ENCODE measurements at places on chromosomes 3 and 15. TPM values are rescaled to one million over a fixed set of nuclear protein-coding genes. Genes with fewer than 3 reads are reported as not detected.

DNA sequence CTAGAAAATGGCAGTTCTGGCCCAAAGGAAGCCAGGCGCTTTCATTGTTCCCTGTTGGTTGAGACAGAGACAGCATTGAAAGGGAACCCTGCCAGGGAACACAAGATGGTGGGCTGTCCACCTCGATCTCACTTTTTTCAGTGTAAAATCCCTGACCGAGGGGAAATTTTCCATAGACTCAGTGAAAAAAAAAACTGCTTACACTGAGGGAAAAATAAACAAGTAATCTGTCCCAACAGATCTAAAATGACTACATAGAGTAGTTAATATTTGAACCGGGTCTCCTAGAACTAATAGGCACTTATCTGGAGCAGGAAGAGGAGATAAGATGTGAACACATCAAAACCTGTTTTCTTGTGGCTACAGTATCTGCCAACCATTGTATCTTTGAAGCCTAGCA lies 763.4 kb upstream of the GOLIM4 start:
- H3K27ac ChIP-seq, result no peak overlapping the region
- no peak overlapping the region for H3K4me3 ChIP-seq
- no peaks in the 10 kb centered on the region for H3K4me1 ChIP-seq
- H3K36me3 ChIP-seq, result no peaks in the 10 kb centered on the region

Gene NANOGP8
- total RNA-seq, result not detected

DNA sequence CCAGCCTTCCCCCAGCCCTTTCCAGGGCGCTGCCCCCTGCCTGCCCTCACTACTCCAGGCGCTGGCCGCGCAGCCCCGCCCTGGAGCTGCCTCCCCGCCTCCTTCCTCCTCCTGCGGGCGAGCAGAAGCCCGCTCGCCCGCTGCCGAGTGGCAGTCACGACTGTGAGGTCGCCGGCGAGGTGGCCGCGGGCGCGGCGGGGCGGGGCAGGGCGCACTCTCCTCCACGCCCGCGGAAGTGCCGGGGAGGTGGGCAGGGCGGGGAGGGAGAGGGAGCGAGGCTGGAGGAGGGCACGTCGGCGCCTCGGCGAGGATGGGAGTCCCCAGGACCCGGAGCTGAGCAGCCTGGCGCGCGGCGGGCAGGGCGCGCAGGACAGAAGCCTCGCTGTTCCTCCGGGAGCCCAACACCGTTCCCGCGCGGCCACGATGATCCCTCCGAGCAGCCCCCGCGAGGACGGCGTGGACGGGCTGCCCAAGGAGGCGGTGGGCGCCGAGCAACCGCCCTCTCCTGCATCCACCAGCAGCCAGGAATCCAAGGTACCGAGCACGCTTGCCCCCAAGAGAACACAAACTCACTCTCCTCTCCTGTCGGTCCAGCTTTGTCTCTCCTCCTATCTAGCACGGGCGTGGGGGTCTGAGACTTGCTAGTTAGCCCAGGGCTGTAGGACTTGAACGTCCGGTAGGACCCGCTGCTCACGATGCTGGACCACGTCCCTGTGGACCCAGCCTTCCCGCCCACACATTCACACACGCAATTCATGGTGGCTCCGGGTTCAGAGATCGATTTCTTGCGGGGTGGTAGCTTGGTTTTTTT lies at the start of gene STAC:
Gene STAC (plus strand): TSS at position 284 of the 811 bp plus-strand sequence. CDS start 140 bp downstream, at position 424.
- H3K4me3 ChIP-seq, result no peak within 1 kb of the TSS
- no peak within 1 kb of the TSS for H3K27ac ChIP-seq
- H3K36me3 ChIP-seq, result no peaks in the 10 kb centered on the region
- H3K27me3 ChIP-seq, result peaks cover 27% of the 10 kb centered on the region
- H3K4me1 ChIP-seq, result peaks cover 3% of the 10 kb centered on the region

Gene DENND4A
- total RNA-seq, result 41.3 TPM

DNA sequence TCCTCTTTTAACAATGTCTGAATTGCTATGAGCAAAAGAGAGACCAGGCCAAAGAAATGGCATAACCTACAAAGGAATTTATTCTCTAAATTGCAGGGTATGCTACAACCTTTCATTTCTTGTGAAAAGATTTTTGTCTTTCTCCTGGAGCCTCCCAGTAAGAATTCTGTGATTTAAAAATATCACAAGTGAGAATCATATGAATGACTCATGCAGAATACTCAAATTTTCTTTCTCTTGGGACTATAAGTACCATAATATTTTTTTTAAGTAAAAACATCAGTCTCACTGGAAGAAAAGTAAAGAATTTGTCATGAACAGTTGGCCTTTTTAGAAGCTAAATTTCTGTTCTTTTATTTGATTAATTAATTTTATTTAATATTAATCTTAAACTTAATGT lies 26.3 kb downstream of the SYNPR start:
- no peaks in the 10 kb centered on the region for H3K36me3 ChIP-seq
- no peak overlapping the region for H3K27ac ChIP-seq
- H3K4me1 ChIP-seq, result no peaks in the 10 kb centered on the region
- H3K4me3 ChIP-seq, result no peak overlapping the region
- DNase-seq, result no peak
- H3K27me3 ChIP-seq, result no peaks in the 10 kb centered on the region

- H3K27ac ChIP-seq, result no peak overlapping the region
- no peak overlapping the region for H3K4me3 ChIP-seq
- no peak for DNase-seq
- H3K27me3 ChIP-seq, result no peaks in the 10 kb centered on the region
- H3K36me3 ChIP-seq, result no peaks in the 10 kb centered on the region
These were observed 78.0 kb downstream of the ALCAM start for GRCh38 chr3:105444725-105445124.

DNA sequence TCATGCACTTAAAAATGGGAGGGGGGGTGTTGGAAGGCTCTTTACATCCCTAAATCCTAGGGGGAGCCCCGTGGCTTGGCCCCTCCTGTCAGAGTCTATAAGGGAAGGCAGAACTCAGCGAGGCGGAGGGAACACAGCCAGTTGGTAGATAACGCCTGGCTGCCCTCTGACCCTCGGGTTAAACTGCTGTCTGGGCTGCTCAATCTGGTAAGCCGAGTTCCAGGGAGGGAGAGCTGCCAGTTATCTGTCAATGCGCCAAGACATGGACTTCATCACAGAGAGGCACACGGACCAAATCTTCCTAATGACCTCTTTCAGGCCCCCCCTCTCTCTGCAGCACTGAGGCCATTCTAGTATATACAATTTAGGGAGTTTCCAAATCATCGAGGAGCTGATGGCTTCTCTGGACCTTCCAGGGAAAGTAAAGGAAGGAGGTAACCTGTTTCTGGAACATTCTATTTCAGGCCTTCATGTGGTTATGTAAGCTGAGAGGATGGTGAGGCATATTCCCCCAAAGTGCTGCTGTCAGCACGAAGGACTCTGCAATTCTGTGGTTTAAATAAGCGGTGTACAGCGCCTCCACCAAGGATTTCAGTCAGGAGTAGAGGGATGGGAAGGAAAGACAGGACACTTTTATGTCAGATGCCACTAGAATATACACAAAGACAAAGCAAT lies 349.0 kb downstream of the MCTP2 start:
- H3K27me3 ChIP-seq, result peaks cover 54% of the 10 kb centered on the region
- no peak for DNase-seq
- H3K4me1 ChIP-seq, result peaks cover 18% of the 10 kb centered on the region
- H3K36me3 ChIP-seq, result no peaks in the 10 kb centered on the region
- H3K4me3 ChIP-seq, result no peak overlapping the region

Gene THOC7
- 88.9 TPM for total RNA-seq

DNA sequence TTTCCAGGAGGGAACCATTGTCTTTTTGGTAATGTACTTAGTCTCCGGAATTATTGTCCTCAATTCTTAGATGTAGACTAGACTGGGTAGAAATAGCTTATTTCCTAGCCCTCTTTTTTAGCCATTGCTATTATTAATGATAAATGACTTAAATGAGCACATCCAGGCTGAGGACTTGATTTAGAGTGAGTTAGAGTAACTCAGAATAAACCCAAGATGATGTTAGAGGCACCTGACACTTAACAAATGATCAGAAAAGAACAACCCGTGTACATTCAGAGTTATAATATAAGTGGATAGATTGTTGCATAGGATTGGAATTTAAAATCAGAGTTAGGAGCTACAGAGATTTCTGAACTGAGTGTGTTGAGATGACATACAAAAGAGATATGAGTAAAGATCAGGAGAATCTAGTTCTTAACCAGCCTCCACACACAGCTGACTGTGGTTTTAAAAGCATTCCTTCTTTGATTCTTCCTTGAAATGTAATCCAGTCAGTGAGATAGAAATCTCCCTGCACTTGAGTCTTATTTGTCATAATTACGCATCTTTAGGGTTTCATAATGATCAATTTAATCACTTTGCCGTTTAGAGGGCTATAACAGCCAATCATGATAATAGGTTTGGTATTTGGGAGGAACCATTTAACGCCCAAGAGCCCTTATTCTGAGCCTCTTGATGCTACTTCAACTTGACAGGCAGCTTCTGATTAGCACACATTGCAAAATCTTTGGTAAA lies 366.5 kb downstream of the GAP43 start:
- H3K36me3 ChIP-seq, result no peaks in the 10 kb centered on the region
- no peak for DNase-seq
- no peaks in the 10 kb centered on the region for H3K27me3 ChIP-seq

GRCh38 chr3:24291646-24292045 lies 203.0 kb downstream of the THRB start:
- H3K4me1 ChIP-seq, result no peaks in the 10 kb centered on the region
- no peaks in the 10 kb centered on the region for H3K27me3 ChIP-seq
- H3K27ac ChIP-seq, result no peak overlapping the region
- no peaks in the 10 kb centered on the region for H3K36me3 ChIP-seq
- DNase-seq, result no peak

Measured in activated CD4-positive, alpha-beta memory T cell treated with anti-CD3 and anti-CD28 coated beads for 36 hours (primary cell).